ENCODE measurements at places on chromosomes 13 and 19.
A peak's percentile ranks its signal among the peaks of the same experiment; 100 is the strongest.

DNA sequence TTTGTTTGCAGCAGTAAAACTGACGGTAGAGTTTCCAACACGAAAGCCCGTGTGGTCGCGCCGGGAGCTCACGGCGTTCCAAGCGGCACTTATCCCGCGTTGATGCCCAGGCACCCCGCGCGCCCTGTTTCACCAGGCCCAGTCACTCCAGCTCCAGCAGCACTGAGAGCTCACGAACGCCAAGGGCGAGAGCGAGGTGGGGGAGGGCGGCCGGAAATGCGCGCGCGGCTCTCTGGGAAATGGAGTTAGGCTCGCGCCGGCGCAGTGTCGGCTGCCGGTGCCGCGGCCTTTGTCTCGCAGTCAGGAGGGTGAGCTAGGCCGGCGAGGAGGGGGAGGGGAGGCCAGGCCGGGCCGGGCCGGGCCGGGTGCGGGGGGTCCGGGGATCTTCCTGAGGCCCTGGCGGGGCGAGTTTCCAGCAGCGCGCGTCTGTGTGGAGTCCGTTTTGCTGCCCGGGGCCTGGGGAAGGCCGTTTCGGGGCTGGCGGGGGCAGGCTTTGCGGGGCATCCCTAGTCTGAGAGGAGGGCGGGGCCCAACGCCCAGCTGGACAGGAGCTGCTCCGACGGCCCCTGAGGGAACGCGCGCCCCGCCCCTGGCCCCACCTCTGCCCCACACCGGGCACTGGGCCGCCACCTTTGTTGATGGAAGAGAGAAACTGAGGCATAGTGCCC lies at the start of gene ZNF135:
Gene ZNF135, plus strand, starts transcription at position 280 of the 668 bp plus-strand sequence. CDS start 721 bp downstream, outside the sequence.
- peak; percentile 56 for DNase-seq

DNA sequence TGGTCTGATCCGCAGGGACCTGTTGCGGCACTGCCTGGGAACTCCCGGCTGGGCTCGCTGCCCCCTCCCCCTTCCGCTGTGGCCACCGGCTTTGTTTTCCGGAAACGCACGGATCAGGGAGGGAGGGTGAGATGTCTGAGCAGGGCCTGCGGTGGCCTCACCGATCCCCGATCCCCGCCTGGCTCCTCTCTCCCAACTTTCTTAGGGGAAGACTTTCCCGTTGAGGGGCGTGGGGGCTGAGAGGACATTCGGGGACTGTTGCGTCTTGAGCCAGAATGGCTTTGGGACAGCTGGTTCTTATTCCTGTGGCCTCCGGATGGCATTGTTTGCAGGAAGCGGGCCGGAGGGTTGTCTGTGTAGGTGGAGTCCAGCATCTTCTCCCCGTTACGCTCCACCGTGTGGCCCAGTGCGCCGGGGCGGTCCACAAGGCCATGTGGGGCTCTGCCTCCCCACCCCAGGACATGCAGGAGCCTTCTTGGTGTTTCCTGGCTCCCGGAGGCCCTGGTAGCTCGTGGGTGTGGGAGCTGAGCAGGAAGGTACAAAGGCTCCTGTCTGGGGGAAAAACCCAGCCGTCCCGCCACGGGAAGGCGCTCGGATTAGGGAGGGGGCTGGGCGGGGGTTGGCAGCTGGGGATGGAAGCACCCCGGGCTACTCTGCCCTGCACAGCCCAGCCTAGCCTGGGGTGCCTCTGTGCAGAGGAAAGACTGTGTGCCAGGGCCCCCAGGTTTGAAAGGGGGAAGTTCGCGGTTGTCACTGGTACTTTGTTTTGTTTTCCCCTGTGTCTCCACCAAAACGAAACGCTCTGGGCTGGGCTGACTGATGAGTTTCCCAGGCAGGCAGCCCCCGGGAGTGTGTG lies 1.3 kb downstream of the CSNK1G2 start:
- DNase-seq: peak; percentile 40

- DNase-seq: no peak
Measured at GRCh38 chr13:33380487-33381079, 95.0 kb upstream of the STARD13 start.

DNA sequence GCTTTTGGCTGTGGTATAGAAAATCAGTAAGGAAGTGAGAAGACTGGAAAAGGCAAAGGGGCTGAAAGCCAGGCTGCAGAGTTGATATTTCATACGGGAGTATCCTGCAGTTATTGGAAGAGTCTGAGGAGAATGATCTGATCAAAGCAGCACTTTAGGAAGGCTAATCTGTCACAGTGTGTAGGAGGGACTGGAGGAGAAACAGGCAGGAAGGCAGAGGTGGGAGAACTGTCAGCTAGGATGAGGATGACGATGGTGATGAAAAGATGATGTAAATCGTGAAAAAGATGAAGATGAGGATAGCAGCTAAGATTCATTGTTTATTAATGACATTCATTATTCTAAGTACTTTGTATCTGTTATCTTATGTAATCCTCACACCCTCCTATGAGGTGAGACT lies 123.0 kb downstream of the DNAJC15 start:
- no peak for DNase-seq

- peak; percentile 50 for DNase-seq
Measured at GRCh38 chr13:113216254-113217048, 7.0 kb downstream of the CUL4A start.

DNA sequence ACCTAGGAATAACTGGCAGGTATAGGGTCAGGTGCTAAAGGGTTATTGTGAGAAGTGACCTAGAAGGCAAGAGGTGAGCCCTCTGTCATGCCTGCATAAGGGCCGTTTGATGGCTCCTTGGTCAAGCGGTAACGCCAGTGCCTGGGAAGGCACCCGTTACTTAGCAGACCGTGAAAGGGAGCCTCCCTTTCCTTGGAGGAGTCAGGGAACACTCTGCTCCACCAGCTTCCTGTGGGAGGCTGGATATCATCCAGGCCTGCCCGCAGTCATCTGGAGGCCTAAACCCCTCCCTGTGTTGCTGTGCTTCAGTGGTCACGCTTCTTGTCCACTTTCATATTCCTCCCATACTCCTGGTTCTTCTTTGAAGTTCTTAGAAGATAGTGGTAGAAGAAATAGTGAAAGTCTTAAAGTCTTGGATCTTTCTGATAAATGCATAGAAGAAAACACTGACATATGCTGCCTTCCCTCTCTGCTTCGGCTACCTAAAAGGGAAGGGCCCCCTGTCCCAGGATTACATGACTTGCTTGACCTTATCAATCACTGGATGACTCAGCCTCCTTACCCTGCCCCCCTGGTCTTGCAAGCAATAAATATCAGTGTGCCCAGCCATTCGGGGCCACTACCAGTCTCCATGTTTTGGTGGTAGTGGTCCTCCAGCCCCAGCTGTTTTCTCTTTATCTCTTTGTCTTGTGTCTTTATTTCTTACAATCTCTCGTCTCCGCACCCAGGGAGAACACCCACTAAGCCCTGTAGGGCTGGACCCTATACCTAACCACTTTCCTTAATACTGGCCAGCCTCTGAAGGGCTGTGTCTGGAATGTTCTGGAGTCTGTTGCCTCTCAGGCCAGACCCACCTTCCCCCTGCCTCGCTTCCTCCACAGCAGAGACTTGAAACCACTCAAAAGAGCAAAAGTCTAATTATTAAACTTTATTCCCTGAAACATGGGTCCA lies 16.1 kb upstream of the ABCC4 start:
- no peak for DNase-seq

GRCh38 chr13:69319656-69320055 lies 788.0 kb upstream of the ATXN8OS start:
- no peak for DNase-seq

- DNase-seq: no peak
Measured at GRCh38 chr13:74227476-74228158, 93.4 kb upstream of the KLF12 start.

GRCh38 chr19:38543807-38544568 lies 73.8 kb downstream of the MAP4K1 start:
- peak; percentile 32 for DNase-seq

GRCh38 chr13:49607761-49608160 lies 20.5 kb upstream of the ARL11 start:
- no peak for DNase-seq

- DNase-seq: no peak
Measured at GRCh38 chr13:71695662-71696061, 171.3 kb downstream of the DACH1 start.

GRCh38 chr13:59861676-59862075 lies 302.1 kb downstream of the DIAPH3 start:
- no peak for DNase-seq

DNA sequence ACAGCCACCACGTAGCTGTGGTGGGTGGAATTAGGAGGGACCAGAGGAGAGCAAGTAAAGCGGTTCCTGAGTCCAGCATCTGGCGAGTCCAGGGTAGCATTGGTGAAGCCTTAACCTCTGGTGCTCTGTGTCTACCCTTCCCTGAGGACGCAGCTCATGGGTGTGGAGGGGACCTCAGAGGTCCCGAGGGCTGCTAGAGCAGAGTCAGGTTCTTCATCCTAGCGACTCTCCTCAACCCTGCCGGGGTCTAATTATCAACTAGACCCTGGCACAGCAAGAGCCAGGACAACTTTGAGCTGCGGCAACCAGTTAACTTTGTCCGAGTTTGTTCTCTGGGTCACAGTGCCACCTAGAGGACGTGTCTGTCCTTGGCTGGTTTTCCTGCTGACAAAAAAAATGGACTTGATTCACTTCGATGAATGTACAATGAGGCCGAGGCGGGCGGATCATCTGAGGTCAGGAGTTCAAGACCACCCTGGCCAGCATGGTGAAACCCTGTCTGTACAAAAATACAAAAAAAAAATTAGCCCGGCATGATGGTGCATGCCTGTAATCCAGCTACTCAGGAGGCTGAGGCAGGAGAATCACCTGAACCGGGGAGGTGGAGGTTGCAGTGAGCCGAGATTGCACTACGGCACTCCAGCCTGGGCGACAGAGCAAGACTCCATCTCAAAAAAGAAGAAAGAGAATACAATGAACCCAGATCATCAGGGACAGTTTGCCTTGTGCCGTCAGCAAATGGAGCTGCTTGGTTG lies 25.0 kb downstream of the TSSK6 start:
- peak; percentile 68 for DNase-seq

DNA sequence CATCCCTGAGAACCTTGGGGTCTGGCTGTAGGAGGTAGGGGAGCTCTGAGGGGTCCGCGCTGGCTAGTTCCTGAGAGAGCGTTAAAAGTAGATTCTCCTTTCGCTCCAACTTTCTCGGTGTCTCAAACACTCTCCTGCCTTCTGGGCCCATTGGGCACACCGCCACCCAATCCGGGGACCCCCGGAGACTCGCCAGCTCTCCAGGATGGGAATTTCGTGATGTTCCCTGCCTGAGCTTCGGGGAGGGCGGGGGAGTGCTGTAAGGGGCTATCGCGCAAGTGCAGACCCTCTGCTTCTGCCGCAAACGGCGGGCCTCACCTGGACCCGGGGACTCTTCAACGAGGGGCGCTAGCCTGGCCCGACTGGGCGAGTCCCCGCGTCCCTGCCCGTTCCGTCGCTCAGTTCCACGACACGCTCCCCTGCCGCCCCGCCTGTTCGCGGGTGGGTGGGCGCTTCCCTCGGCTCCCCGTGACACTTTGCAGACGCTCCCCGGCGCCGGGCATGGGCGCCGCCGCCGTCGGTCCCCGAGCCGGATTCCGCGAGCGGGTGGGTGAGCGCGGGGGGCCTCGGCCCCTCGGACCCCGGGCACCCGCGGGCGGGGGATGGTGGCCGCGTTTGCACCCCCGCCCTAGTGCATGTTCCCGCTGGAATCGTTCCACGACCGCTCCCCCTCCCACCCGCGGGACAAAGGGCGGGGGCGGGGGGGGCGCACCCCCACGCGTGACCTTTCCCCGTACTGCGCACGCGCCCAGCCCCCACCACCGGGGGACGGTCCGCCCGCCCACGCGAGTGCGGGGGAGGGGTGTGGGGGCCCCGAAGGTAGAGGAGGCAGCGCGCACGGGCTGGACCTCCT lies at the start of gene CCDC106:
Gene CCDC106, plus strand, starts transcription at position 481 of the 853 bp plus-strand sequence. CDS start 835 bp downstream, outside the sequence.
- DNase-seq: no peak

DNA sequence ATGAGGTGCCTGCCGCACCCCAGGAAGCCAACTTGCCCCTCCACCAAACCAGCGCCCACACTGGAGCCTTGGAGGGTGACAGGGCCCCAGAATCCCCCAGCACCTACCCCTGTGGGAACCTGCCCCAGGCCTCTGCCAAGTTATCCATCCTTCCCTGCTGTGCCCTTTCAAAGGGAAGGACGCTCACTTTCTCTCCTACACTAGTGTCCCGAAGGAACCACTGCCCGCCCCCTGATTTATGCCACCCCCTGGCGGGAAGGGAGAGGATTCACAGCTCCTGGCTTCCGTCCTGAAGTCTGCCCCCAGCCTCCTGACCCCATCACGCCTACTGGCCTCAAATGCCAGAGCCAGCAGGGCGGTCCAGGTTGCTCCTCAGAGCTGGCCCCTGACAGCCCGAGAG lies 1.4 kb downstream of the EVI5L start:
- DNase-seq: no peak

GRCh38 chr13:34431827-34432581 lies 510.1 kb upstream of the NBEA start:
- DNase-seq: no peak

DNA sequence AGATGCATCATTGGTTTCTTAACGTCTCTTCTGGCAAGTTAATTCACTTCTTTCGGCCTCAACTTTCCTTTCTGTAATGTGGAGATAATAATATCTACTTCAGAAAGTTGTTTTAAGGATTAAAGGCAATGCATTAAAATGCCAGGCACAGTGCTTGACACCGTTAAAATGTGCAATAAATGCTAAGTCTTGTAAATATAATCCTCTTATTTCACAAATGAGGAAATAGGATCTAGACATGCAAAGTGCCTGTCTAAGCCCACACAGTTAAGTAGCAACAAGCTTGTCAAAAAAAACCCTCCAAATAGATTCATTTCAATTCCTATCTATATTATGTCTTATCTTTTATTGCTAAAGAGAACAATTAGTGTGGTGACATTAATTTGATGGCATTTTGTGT lies 86.4 kb upstream of the TSC22D1 start:
- DNase-seq: no peak

DNA sequence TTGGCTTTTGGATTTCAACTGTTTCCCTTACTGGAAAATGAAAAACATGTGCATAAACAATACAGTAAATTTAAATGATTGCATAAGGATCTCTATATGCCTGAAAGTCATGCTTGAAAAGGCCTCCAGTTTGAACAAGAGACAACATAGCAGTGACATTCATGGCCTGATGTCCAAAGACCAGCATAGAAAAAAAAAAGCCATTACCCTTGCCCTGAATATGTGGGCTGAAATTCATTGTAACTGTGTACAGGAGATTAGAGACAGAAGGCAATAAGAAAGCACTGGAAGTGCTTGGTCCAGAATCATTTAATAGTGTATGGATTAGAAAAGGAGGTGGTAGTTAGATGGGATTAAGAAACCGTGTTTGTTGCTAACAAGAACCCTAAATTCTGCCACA lies 15.4 kb downstream of the MIR17HG start:
- DNase-seq: no peak

DNA sequence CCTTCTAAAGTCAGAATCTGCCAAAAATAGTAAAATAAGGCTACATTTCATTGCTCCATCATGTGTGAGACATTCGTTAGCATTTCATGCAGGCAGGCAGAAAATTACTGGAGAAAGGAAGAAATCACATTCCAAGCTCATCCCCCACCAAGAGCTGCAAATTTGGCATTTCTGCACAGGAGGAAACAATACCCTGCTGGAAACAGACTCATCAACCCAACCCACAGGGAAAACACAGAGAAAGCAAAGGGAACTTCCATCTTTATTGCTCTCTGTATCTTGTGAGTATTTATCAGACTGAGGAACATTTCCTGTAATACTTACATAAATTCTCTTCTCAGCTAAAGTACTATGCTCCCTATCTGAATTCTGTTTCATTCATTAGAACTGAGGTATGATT lies 95.7 kb downstream of the KCTD12 start:
- no peak for DNase-seq

GRCh38 chr13:80348314-80348713 lies 7.4 kb upstream of the SPRY2 start:
- DNase-seq: no peak

Measured in GM04504 (cell line).